ENCODE measurements at places on chromosomes 4 and X.

- peak; percentile 83 for DNase-seq
These were observed 136.0 kb upstream of the STX18 start for GRCh38 chr4:4677556-4678522.

DNA sequence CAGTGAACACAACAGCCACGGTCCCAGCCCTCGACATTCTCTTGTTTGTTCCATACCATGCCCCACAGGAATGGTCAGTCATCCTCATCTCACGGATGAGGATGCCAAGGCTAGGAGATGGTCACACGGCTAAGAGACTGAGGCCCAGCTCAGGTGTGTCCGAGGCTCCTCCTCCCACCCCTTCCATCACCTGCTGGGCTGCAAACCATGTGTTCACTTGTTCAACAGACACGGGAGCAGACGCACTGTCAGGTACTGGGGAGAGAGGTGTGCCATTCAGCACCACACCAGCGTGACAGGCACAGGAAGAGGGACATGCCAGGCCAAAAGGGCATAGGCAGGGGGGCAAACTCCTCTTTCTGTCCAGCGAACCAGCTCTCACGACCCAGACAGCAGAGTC lies 45.9 kb downstream of the ABLIM2 start:
- DNase-seq, result no peak

DNA sequence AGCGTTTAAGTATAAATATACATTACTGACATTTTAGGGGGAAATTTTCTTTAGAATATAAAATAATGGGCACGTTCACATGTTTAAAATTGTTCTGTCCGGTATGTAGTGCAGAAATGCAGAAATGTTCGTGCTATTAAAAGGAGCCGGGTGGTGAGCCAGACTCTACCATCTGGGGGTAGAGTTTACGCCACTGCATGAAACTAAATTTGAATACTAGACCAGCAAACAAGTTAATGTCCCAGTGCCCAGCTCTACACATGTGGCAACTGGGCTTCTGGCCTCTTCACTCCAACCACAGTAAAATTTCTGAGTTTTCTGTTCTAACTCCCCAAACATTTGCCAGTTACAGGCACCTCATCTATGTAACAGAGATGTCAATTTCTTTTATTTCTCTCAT lies 1453.3 kb upstream of the TENM3 start:
- no peak for DNase-seq

GRCh38 chr4:102779204-102779603 lies 18.4 kb upstream of the MANBA start:
- no peak for DNase-seq

DNA sequence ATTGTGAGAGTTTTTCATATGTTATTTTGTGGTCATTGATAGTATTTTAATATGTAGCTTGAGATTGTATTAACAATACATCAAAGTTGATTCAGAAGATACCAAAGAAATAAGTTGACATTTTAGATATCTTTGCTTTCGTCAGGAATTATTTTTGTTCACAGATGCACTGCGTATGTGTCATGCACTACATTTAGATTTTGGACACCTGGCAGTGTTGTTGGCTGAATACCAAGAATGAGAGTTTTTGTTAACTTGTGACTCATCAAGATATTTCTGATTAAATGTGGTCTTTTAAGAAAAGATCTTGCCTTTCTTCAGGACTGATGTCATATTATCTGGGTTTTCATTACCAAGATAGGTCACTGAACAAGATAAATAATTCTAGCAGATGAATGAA lies 633.4 kb downstream of the CENPC start:
- no peak for DNase-seq

- DNase-seq, result no peak
These were observed 115.5 kb upstream of the ACSL4 start for GRCh38 chrX:109848461-109849050.

DNA sequence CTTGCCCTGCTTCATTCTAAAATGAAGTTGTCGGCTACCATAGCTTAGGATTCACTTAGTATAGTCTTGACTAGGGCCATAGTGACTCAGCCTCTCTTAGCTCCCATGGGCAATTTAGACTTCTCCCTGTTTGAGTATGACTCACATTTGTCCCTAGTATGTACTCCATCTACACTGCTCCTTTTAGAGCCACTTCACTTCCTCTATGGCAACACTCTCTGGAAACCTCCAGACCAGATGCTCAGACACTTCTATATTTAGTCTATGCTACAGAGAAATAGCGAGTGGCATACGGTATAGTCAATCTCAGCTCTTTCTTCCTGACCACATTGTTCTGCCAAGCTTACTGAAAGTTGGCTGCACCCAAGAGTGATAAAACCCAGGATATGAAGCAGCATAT lies 11.2 kb downstream of the MEPE start:
- peak; percentile 97 for DNase-seq

- DNase-seq, result no peak
These were observed 130.9 kb upstream of the FAM9B start for GRCh38 chrX:9164533-9165426.

DNA sequence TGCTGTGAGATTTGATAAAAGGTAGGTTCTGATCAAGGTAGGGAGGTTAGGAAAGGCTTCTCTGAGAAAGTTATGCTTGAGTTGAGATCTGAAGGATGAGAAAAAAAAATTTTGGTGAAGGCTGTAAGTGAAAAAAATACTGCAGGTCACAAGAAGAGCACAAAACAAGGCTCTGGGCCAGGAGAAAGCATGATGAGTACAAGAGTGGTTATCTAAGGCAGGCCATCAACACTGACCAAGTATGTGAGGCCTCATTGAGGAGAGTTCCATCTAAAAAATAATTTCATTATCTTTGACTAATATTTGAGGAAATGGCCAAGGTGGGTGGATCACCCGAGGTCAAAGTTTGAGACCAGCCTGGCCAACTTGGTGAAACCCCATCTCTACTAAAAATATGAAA lies 71.6 kb upstream of the SLC4A4 start:
- DNase-seq, result peak; percentile 54

GRCh38 chr4:664713-665231 lies 9.3 kb downstream of the ATP5ME start:
- no peak for DNase-seq

GRCh38 chr4:8143392-8144140 lies 15.0 kb downstream of the ABLIM2 start:
- DNase-seq, result no peak

DNA sequence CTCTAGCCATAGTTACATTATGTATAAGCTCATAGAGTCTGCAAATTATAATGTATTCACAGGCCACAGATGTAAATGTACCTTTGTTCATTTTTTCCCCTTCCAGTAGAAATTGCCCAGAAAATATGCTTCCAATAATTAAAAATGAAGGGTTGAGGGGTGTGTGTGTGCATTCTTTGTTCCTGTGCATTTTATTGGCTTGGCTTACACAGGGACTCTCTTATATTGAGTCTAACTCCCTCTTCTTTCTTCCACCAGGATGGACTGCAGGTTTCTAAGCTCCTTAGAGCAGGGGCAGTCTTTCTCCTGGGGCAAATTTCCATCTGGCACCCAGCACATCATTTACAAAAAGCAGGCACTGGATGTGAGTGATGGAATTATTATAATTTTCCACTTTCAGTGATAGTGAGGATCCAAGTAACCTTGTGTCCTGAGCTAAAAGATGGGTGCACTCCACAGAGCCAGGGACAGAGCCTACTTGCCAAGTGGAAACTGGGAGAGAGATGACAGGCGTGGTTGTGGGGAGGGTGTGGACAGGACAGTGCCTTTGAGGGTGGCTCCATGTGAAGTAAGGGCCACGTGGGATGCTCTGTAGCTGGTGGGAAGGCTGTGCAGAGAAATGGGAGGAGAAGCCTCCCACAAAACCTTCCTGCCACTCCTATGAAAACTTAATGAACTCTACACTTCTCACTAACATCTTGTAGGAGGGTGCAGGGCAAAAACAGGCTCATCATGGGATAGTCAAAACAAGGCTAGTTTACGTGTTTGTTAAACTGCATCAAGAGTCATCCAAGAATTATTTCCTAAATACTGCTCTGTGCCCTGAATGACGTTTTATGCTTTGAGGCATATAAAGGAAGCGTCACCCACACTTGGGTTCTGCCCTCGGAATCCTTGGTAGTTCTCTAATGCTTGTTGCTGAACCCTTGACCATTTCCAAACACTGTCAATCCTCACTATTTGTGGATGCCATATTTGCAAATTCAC lies 16.0 kb downstream of the IGFBP7 start:
- DNase-seq, result peak; percentile 87

- DNase-seq, result no peak
These were observed 16.2 kb downstream of the NOP14 start for GRCh38 chr4:2946812-2947600.

DNA sequence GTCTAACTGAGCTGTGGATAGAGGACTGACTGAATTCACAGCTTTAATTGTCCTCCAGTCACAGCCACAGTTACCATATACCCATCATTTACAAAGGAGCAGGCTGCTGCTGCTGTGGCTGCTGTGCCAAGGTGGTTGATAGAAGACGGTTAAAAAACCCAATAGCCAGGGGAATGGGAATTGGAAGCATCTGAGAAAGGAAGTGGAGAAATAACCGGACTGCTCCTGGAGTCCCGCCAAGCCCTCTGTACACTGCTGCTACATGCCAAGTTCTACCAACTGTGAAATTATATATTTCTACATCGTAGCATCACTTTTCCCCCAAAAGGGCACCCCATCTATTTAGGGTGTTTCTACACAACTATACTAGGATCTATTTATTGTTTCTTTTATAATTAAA lies 279.7 kb upstream of the ARX start:
- DNase-seq, result no peak

- no peak for DNase-seq
These were observed 128.9 kb downstream of the MAB21L2 start for GRCh38 chr4:150710770-150711375.

DNA sequence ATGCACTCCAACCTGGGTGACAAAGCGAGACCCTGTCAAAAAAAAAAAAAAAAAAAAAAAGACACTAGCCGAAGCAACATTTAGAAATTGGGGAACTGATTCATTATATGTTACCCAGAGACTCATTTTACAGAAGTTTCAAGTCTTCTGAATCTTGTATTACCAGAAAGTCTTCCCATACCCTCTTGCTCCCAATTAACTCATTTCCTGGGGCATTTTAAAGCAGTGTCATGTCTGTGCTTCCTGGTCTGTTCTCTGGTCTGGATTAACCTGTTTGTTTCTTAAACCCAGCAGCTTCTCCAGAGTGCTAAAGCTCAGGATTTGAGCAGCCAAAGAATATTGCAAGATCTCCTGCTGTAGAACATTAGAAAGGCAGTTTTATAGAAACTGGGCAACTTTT lies 43.7 kb downstream of the FRMPD3 start:
- no peak for DNase-seq

DNA sequence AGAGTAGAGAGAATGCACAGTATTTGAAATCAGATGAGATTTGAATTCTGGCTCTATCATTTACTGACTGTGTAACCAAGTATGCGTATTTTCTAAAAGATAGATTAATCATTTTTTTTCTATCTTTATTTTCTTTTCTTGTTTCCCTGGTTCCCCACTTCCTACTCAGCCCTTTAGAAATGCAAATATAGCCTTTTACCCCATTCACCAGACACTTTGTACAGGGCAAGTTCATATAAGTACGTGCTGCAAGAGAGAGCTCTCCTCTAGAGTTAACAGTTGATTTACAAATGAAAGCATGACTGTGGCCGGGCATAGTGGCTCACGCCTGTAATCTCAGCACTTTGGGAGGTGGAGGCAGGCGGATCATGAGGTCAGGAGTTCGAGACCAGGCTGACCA lies 17.8 kb upstream of the TDO2 start:
- no peak for DNase-seq

GRCh38 chrX:17732138-17732783 lies 5.0 kb upstream of the SCML1 start:
- DNase-seq, result peak; percentile 18

DNA sequence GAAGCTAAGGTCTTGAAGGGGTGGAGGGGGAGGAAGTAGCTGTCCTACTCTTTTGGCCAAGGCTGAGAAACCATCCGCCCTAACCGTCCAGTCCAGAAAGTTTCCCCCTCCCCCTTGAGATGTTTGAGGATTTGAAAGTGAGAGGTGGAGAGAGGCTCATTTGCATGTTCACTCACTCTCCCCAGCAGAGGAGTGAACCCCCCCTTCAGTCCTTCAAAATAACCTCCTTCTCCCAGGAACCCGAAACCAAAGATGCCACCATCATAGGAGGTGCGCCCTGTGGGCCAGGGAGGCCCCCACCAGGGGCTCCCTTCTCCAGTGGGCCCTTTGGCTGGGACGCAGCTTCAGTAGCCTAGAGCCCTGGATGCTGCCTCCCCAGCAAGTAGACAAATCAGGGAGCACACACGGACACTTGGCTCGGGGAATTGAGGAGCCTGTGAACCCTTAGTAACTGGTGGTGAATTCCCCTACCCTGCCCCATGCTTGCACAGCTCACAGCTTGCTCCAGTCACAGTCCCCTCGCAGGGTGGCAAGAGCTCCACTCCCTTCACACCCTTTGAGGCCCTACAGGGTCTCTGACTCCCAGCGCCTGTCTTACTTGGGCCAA lies 25.6 kb downstream of the ELF4 start:
- DNase-seq, result no peak

- no peak for DNase-seq
These were observed 158.7 kb downstream of the DCHS2 start for GRCh38 chr4:154332681-154333421.

- no peak for DNase-seq
These were observed 3.4 kb downstream of the RHOH start for GRCh38 chr4:40199999-40200874.

- DNase-seq, result peak; percentile 0
These were observed 43.6 kb upstream of the UPRT start for GRCh38 chrX:75230296-75230695.

- no peak for DNase-seq
These were observed 115.2 kb upstream of the KIT start for GRCh38 chr4:54542540-54543041.

- peak; percentile 26 for DNase-seq
These were observed 84.5 kb downstream of the ACOX3 start for GRCh38 chr4:8355864-8356565.

DNA sequence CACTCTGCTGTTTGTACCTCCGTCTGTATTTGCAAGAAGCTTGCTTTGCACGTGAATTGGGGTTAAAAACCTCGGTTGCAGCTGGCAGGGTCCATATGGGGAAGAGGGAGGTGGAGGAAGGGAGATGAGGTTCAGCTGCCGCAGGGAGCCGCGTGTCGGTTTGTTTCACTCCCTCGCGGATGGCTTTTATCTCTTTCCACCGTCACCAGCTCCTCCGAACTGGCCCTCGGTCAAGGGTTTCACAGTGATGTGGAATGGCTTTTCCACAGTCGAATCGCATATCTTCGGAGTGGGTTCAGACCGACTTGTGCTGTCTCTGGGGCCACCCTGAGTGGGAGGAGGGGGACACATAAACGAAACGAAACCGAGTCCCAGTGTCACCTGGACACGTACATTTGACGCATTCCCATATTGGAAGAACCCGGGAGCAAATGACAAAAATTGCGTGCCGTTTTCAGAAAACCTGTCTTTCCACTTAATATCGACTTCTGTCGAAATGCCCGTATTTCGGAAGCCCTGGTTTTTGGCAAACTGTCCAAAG lies 929 bp downstream of the ZBTB33 start:
- DNase-seq, result peak; percentile 65

Data from GM23248 (cell line).